ENCODE measurements at places on chromosomes 7 and 10.

DNA sequence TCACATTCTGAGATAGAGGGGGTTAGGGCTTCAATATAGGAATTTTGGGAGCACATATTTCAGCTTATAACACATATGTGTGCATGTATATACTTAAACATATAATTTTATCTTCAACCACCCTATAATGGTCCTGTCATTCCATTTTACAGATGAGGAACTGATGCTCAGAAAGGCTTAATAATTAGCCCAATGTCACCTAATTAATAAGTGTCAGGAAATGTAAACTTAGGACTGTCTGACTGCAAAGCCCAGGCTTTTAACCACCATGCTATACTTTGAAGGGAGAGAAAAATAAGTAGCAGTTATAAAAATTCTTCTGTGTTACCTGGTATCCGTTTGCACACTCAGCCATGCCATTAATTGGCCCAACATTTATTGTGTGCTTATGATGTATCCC lies 172.6 kb downstream of the SKIDA1 start:
- no peak for DNase-seq

DNA sequence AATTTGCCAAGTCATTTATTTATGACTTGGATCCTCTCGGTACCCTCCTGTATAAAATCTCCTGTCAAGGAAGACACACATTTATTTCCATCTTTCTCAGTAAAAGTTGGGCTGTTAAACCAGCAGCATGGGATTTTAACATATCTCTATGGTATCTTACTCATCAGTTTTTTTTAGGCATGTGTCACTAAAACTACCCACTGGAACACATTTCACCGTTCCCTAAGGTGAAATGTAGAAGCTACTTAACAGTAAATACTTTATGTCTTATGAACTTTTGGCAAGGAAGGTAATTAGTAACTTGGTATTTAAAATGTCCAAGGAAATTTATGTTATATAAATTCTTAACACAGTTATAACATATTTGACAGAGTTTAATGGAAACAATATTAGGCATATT lies 152.5 kb upstream of the HDAC9 start:
- no peak for DNase-seq

- no peak for DNase-seq
Measured at GRCh38 chr10:53536322-53536721, 763.7 kb upstream of the MBL2 start.

DNA sequence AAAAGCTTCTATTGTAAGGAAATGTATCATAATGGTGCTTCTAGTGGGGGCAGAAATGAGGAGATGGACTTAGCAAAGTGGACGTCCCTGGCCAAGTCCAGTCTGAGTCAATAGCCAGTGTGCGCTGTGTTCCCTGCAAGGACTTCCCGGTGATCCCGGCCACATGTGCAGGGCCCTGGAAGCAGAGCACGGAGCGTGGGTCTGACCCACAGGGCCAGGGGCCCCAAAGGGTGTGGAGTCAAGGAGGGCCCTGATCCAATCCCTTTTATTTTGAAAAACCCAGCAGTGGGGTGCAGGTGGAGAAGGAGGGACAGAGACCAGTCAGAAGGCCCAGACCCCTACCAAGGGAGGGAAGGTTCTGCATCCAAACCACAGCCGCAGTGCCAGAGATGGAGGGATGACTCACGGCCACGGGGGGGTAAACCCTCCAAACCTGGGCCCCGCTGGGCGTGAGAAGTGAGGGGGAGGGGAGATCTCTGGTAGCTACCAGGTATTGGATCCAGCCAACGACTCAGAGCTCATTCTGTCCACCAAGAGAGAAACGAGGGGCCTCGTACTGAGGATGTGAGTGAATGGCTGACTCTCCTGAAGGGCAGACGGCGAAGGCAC lies 57.2 kb upstream of the VIPR2 start:
- no peak for DNase-seq

GRCh38 chr10:114308531-114309363 lies 69.7 kb downstream of the VWA2 start:
- DNase-seq = no peak

- no peak for DNase-seq
Measured at GRCh38 chr7:157691586-157692459, 355.0 kb downstream of the DNAJB6 start.

GRCh38 chr7:158705234-158705850 lies 738 bp upstream of the NCAPG2 start:
- no peak for DNase-seq

DNA sequence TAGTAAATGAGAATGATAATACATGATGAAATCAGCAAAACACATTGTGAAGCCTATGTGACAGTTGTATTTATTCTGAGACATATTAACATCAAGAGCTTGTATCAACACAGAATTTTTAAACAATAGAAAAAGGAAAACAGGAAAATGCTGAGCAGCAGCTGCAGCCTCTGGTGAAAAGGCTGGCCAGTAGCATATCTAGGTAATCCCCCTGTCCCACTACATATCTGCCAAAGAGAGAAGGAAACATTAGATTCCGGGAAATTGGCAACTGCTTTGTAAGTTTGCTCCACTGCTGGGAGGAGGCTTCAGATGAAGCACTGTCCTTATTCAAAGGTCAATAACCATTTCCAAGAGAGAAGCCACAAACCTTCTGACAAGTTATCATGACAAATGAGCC lies 89.4 kb downstream of the RALA start:
- no peak for DNase-seq

GRCh38 chr7:47266799-47267198 lies 315.1 kb downstream of the TNS3 start:
- no peak for DNase-seq

DNA sequence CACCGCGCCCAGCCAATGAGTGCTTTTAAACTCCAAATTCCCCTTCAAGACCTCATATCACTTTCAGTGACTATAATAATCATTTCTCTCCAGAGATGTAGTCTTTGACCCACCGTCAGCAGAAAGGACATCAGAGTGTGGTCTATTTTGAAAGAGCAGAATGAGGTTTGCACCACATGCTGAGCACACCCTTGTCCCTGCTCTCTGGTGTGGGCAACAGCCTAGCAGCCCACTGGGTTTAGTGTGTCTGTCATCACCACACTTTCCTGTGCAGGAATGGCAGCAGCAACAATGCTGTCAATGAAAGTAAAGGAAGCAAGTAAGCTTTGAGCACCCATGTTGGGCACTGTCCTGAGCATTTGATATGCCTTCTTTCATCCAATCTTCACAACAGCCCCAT lies 122.4 kb downstream of the PLXNA4 start:
- no peak for DNase-seq
